ENCODE measurements at places on chromosomes 7 and 10.

DNA sequence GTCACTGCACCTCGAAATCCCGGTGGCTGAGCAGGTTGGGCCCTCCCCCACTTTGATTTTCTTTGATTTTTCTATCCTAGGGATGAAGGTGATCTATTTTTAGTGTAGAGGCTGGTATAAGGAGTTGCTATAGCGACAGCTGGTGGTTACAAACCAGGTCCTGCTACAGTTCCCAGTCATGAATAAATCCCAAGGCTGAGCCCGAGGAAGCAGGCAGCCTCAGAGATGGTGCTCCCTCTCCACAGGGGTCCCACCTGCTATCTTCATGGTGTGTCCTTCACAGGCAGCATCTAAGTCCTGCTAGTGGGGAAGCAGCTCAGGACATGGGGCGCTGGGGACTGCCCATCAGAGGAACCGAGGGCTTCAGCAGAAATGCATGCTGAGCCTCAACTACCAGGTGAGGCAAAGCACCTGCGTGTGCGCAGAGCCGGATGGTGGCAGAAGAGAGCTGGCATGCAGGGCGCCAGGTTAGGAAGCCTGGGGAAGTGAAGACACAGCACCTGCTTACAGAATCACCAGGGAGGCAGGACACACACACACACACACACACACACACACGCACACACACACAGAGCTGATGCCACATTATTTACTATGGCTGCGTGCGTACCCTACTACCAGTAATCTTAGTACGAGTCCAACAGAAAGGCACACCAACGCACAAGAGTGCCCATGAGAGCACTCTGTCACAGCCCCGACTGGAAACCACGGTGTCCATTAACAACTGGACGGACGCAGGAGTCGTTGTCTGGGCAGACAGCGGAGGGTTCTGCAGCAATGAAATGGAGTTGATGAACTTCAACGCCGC lies 150.9 kb downstream of the PRKAG2 start:
- DNase-seq, result no peak

DNA sequence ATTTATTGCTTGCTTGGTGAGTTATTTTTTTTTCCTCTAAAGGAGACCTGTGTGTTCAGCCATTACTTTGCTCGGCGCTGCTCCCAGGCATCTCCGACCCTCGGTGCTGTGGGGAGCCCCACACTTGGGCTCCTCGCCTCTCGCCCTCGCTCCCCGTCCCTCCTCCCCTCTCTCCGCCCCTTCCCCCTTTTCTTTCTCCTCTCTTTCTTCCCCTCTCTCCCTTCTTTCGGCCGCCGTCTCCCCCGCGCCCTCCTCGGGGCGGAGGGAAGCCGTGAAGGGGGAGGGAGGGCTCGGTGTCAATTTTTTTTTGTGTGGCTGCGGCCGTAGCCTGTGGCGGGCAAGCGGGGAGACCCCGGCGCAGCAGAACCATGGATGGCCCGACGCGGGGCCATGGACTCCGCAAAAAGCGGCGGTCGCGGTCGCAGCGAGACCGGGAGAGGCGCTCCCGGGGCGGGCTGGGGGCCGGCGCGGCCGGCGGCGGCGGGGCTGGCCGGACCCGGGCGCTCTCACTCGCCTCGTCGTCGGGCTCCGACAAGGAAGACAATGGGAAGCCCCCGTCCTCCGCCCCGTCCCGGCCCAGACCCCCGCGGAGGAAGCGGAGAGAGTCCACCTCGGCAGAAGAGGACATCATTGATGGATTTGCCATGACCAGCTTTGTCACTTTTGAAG lies 1.1 kb downstream of the AUTS2 start:
- DNase-seq, result peak; percentile 37

DNA sequence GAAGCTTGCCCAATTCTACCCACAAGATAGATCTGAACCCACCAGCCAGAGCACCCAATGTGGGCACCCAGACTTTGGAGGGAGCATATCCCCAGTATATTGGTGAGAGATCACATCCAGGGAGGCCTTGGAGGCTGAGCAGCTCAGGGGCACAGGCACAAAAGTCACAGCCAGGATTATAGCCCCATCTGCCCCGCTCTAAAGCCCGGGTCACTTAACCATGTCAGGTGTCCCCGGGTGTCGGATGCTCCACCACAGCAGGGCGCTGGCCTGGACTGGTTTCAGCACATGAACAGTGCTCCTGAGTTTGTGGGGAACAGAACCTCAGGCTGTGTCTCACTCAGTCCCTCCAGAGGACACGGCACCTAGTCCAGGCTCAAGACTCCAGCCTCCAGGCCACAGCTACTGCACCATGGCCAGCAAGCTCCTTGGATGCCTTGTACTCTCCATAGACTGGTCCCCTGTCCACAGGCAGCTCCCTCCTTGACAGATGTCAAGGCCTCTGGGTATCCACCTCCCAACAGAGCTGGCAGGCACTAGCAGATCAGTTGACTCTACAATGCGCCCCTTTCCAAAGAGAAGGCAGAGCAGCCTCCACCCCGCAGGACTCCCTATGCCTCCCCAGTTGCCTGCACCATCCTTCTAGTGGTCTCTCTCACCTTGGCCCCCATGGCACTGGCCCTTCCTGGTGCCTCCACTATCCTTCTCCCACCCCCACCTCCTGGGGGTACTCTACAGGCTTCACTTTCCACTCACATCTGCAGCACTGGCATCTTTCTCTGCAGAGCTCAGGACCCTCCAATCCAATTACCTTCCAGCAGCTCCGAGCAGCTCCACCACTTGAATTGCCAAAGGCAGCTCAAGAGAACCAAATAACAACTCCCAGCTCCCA lies 306.0 kb downstream of the GRID1 start:
- DNase-seq, result no peak

GRCh38 chr10:59595593-59595992 lies 114.1 kb downstream of the SLC16A9 start:
- no peak for DNase-seq

- DNase-seq, result no peak
These were observed 14.9 kb upstream of the SP4 start for GRCh38 chr7:21412957-21413356.

DNA sequence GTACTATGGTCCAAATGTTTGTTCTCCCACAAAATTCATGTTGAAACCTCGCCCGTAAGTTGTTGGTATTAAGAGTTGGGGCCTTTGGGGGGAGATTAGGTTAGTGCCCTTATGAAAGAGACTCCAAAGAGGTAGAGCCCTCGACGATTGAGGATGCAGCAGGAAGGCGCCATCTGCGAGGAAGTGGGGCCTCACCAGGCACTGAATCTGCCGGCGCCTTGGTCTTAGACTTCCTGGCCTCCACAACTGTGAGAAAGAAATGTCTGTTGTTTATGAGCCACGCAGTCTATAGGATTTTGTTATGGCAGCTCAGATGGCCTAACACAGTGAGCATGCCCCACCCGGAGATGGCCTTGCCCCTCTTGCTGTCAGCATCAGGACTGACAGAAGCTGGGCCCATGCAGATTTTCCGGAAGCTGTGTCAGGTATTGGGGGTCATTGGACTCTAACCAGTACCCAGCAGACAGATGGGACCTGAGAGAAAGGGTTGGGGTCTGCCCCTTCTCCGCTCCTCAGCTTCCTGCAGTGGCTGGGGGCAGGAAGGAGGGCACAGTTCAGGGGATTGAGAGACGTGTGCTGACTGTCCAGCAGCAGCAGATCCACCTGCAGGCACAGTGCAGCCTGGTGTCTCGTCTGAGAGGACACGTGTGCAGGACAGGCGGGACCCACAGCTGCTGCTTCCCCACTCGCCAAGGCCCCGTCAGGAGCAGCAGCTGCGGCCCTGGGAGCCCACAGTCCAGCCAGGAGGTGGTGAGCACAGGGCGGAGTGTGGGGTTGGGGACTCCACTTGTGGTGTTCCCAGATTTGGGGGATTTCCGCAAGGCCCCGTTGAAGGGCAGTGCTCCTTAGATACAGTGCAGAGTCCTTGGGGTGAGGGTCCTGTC lies 47.8 kb downstream of the MGMT start:
- DNase-seq, result no peak

- DNase-seq, result no peak
These were observed 44.2 kb downstream of the LRMDA start for GRCh38 chr10:75475460-75476182.

- no peak for DNase-seq
These were observed 415.1 kb downstream of the GFRA1 start for GRCh38 chr10:115857856-115858255.

GRCh38 chr10:95661818-95662217 lies 5.3 kb upstream of the ALDH18A1 start:
- DNase-seq, result no peak

GRCh38 chr10:27997865-27998177 lies 1.1 kb downstream of the ODAD2 start:
- no peak for DNase-seq

- DNase-seq, result no peak
These were observed 39.4 kb upstream of the NPFFR1 start for GRCh38 chr10:70323138-70323696.

GRCh38 chr10:43082087-43082486 lies 5.2 kb downstream of the RET start:
- no peak for DNase-seq

DNA sequence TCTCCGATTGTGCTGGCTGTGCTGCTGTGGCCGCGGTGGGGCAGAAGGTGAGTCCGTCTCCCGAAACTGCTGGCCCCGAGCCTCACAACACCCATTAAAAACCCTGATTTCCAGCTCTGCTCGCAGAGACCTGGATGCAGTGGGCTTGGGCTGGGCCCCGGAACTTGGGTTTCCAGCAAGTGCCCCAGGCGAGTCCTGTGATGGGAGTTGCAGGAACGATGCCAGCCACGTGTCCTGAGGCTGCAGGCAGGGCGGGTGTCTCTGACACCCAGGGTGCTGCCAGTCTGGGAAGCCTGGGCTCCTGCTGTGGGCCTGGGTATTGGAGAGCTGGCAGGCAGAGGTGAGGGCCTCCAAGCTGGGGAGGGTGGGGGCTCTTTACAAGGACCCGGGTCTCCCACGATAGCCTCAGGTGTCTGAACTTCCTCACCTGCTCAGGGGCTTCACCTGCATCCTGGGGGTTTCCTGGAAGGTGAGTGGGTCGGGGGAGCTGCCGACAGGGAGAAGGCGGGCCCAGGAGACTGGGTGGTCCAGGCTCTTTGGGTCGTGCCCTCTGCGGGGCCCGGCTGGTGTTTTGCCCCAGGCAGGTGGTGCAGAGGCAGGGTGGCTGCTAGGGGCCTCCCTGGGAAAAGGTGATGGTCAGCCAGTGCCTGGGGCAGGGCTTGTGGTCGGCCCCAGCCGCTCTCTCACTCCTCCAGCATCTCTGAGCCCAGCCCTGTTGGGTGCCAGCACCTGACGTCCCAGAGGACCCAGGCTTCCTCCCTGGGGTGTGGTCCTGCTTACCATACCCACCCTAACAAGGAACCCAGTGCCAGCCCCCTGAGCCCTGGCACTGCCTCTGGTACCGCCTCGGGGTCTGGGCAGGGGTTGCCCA lies 180.3 kb downstream of the DNAJB6 start:
- no peak for DNase-seq

GRCh38 chr7:81527651-81528050 lies 242.2 kb downstream of the HGF start:
- no peak for DNase-seq

GRCh38 chr7:16398146-16399017 lies 23.0 kb downstream of the CRPPA start:
- DNase-seq, result no peak

GRCh38 chr10:20256969-20257368 lies 440.7 kb downstream of the PLXDC2 start:
- DNase-seq, result no peak

- no peak for DNase-seq
These were observed 44.6 kb downstream of the WDR37 start for GRCh38 chr10:1100691-1101368.

DNA sequence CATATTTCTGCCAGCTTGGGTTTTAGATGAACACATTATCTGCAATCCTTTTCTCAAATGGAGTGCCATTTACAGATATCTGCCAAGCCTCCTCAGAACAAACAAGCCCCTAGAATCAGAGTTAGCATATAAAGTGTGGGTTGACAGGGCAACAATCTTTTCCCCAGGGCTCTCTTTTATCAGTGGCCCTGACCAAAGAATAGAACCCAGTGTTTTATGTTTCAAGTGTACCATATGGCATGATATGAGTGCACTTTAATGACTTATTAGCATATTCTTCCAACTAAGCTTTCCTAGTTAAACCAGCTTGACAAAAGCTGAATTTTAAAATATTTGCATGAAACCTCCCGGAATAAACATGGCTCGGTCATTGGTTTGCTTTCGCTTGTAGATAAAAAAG lies 57.3 kb downstream of the EVX1 start:
- no peak for DNase-seq

DNA sequence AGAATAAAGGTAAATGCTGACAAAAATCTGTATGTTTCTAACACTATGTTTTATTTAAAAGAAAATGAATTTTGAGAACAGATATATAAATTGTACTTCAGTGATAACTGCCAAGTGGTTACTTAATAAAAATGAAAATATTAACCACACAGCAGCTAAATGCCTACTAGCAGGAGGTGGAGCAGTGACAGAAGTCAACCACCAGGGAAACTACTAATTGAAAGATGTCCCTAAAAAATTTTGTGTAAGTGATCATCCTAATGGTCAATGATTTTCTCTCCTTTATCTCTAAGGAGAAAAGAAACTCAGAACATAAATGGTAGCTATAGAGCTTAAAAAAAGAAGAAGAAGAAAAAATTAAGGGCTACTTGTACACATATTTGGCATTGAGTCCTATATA lies 22.9 kb downstream of the WNT16 start:
- DNase-seq, result no peak

DNA sequence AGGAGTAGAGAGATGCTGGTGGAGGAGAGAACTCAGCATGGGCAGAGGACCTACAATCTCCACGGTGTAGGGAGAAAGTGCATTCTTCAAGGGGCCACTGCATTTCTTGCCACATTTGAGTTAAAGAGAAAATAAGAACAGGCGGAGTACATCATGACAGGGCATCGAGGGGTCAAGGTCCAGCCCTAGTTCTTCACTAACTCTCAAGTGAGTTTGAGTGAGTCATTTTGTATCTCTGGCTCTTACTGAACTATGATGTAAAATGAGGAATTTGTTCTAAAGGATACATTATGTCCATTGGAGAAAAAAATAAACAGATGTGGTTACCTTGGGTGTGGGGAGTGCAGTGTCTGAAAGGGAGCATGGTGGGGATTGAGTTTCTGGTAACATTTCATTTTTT lies 182.9 kb downstream of the XPNPEP1 start:
- DNase-seq, result no peak

DNA sequence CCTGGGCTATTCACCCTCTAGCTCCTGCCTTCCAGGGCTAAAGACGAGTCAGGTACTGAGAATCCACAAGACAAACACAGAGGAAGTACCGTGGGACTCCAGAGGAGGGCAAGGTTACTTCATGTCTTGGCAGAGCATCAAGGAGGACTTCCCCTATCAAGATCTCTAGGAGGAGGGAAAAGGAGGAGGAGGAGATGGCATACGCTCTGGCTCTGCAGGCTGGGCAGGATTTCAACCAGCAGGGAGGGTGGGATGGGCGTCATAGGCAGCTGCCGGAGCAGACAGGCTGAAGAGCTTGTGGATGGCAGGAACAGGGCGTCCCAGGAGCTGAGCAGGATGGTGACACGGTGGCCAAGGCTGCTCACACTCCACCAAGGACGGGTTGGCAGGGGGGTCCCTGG lies 21.3 kb downstream of the MDH2 start:
- DNase-seq, result peak; percentile 72

- DNase-seq, result no peak
These were observed 97.0 kb upstream of the SVIL start for GRCh38 chr10:29731760-29732159.
